ENCODE measurements at places on chromosomes 3 and 15.
A peak's percentile ranks its signal among the peaks of the same experiment; 100 is the strongest.

GRCh38 chr15:87345961-87346360 is 910.6 kb downstream of the NTRK3 start:
- DNase-seq, result no peak

GRCh38 chr3:159913712-159914414 is 74.8 kb upstream of the IL12A start:
- no peak for DNase-seq

DNA sequence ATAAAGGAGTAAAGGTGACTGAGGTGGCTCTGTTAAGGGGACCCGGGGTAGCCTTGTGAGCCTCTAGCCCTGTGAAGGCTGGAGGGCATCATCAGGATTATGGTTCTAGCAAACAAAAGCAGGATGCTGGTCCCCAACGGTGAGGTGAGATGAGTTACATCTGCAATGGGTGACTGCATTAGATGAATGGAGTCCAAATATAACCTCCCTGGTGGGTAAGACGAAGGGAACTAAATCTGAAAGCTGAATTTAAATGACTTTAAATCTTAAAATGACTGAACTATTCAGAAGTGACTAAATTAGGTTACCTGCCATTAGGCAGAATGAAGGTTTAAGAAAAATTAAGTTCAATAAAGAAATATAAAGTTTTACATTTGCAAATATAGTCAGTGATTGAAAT is 4.6 kb upstream of the HLTF start:
- no peak for DNase-seq

DNA sequence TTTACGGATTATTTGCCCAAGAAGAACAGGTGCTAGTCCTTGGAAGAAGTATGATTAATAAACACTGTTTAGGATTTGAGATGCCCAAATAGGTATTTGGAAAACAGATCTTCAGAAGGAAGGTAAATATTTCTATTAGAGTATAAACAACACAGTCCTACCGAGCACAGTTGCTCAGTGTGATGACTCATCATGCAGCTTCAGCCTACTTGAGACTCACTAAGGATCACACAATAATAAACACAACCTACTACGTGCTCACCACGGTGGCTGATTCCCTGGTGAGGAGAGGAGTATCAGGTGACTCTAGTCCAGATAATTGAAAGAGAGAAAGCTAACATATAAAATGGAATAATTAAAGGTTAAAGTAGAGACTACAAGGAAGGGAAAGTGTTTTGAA is 72.0 kb downstream of the PDZRN3 start:
- no peak for DNase-seq

DNA sequence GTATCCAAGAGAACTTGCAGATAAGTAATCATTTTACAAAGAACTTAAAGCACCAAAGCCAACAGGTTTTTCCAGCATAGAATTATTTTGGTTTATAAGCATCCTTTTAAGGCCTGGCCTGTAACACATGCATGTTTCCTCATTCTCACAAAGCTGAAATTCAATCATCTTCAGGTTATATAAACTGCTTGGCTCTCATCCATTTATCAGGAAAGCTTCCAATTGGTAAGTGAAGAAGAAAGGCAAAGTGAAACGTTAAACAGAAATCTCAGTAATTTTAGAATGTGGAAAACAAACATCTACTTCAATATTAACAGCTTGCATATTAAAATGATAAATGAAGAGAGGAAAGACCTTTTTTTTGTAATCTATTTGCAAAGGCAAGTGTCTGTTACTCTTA is 1.6 kb downstream of the SERP1 start:
- DNase-seq, result no peak

DNA sequence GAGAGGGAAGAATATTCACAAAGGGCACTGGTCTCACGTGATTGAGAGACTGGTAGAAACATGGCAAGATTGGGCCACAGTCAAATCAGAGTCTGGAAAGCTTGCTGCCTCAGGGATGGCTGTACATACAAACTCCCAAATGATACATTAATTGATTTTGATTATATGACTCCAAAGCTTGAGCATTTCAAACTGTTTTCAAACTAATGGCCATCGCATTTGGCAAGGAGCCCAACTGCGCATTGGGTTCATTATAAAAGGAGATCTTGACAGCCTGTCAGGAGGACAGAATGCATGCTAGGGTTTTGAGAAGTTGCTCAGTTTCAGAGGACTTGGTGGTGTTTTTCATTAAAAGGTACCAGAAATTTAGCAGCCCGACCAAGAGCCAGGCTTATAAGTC is 117.7 kb downstream of the PTPRG start:
- DNase-seq, result no peak

DNA sequence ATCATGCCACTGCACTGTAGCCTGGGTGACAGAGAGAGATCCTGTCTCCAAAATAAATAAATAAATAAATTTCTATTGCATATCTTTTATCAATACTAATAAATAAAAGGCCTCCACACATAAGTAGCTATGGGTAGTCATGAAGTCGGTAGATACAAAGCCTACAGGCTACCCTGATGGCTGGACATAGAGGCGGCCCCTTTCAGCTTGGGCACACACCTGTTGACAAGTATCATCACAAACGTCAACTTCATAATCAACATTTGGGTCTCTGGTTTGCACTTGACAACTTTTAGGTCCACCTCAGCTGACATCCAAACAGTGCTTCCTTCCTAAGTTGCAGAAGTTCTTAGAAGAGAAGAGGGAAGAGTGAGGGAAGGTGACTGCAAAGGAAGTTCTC is 53.4 kb downstream of the ITGA11 start:
- no peak for DNase-seq

GRCh38 chr3:46866720-46867549 is 3.7 kb upstream of the MYL3 start:
- DNase-seq, result peak; percentile 2

DNA sequence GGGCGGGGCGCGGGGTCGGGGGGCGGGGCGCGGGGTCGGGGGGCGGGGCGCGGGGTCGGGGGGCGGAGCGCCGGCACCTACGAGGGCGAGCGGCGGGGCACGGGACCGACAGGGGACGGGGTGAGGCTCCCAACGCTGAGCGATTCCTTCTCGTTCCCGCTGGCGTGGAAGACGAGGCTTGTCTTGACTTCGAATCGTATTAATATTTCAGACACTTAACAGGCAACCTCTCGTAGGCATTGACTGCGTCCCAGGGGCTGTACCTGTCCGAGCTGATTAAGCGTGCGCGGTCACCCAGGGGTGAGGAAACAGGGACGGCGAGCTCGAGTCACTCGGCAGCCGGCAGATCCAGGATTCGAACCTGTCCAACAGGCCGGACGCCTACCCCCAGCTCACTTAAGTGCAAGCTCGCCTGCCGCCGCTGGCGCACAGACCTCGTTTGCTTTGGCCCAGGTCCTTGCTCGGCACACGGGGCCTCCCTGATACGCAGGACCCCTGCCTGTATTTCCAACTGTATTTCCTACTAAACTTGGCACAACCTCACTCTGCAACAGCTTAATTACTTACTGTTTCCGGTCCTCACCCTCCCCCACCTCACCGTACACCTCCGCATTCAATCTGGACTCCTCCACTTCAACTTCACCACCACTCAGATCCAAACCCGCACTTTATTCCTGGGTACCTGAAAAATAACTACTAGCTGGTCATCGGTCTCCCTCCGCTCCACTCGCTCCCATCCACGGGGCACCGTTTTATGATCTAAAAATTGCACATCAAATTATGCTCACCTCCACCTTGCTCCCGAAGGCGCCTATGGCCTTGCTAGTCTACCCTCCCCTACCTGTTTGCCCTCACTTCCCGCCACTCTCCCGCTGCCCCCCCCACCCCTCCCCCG is 722 bp upstream of the ZXDC start:
- DNase-seq, result no peak

- DNase-seq, result no peak
These were observed 54.6 kb upstream of the GALNT15 start for GRCh38 chr3:16119887-16120286.

DNA sequence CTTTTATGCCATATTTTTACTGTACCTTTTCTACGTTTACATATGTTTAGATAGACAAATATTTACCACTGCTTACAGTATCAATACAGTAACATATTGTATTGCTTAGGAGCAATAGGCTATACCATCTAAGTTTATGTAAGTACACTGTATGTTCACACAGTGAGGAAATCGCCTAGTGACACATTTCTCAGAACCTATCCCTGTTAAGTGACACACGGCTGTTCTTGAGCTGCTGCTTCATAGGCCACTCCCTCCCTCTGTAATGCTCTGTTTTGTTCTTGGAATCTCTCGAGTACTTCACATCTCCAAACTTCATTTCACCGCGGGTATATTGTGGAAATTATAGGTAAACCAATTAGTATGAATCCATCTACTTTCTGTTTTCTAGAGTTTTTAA is 13.4 kb upstream of the SELENOT start:
- DNase-seq, result no peak

DNA sequence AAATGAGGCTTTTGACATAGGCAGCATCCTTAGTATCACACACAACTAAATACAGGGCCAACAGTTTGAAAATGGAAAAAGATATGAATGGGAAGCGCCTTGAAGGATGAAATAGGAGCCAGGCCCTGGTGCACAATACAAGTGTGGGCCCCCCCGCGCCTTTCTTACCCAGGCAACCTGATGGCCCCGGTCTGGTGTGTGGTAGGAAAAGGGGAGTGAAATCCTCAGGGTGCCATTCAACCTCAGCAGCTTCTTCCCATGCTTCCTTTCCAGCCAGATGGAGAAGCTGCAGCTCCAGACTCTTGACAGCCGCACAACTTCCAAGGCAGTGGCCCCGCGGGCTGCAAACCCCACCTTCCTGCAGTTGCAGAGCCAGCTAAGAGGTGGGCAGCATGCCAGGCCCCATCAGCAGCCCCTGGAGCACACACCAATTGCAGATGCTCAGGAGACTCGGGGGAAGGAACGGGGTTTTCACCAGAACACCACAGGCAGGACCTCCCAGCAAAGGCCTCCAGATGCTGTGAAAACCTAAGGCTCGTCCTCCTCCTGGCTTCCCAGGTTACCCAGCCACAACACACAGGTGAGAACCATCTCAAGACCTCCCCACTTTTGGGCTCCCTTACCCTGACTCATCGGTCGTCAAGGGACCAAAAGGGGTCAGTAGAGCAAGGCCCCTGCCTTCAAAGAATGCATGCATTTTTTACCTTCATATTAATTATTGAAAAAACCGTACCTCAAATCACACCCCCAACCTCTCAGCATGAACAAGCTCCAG is 101.6 kb downstream of the CPN2 start:
- no peak for DNase-seq

DNA sequence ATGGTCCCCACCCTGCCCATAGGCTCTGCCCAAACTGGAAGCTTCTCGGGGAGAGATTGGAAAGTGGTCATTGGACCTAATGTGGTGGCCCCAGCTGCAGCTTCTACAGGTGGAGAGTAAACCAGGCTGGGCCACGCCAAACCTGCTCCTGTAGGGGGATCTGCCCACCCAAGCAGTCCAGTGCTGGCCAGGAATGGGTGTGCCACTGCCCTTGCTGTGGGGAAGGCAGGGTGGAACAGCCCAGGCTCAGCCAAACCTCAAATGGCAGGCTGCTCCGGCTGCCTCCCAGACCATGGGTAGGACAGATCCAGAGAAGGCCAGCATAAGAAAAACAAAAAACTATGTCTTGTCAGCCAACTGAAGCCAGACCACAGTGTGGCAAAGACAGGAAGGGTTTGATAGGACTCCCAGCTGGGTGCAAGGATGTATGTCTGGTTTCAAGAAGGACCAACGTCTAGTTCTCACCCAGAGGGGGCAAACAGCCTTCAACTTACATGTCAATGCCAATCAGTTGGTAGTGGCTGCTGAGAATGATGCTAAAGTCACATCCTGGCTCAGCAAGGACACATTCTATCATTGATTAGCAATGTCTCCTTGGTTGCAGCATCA is 267.3 kb downstream of the UACA start:
- no peak for DNase-seq

DNA sequence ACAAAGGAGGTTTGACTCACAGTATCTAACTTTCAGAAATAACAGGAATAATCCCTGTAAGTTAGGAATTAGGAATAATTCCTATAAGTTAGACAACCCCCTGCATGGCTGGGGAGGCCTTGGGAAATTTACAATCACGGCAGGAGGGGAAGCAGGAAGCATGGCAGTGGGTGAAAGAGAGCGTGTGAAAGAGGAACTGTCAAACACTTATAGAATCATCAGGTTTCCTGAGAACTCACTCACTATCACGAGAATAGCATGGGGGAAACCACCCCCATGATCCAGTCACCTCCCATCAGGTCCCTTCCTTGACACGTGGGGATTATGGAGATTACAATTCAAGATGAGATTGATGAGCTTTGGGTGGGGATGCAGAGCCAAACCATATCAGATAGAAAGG is 385.5 kb downstream of the IL20RB start:
- DNase-seq, result no peak

- DNase-seq, result no peak
These were observed 26.3 kb downstream of the ALS2CL start for GRCh38 chr3:46667061-46667621.

DNA sequence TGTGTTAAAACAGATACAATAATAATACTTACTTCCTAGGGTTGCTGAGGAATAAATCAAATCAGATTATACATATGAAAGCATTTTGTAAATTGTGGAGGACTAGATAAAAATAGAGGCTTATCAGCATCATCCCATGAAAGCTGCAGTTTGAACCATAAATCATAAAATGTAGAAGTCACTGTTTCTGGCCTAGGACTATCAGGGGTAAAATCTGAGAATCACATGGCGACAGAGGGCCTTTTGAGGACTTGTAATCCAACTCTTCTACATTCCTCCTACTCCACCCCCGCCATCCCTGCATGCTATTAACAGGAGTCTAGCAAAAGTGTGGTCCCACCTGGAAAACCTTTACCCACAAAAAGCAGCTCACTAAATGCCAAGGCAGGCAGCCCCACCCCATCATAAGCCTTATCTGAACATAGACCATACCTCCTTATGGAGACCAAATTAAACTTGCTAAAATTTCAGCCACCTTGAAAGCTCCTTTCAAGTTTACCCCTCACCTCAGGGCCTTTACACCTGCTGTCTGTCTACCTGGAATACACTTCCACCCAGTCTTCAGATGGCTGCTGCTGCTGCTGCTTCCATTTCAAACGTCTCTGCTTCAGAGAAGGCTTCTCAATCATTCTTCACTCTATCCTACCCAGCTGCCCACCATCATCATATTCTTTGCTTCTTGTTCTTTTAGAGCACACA is 11.5 kb downstream of the MB21D2 start:
- no peak for DNase-seq

- DNase-seq, result no peak
These were observed 297.2 kb downstream of the FHIT start for GRCh38 chr3:60954048-60954447.

DNA sequence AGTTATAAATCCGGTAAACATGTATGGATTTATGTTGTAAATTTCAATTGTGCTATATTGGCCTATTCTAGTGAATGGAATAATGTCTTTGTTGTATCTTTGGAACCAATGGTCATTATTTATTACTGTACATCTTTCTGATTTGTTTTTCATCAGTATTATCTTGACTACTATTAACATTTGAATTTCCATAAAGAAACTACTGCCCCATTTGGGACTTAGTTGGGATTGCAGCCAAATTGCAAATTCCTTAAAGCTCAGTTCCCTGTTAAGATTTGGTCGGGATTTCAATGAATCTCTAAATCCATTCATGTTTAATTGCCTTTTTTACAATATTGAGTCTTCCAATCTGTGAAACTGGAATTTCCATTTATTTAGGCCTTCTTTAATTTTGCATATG is 822.4 kb upstream of the CADM2 start:
- DNase-seq, result no peak
